ENCODE measurements at places on chromosomes 3 and 15.

- no peak for DNase-seq
These were observed 246.5 kb upstream of the PEX5L start for GRCh38 chr3:180283251-180283650.

DNA sequence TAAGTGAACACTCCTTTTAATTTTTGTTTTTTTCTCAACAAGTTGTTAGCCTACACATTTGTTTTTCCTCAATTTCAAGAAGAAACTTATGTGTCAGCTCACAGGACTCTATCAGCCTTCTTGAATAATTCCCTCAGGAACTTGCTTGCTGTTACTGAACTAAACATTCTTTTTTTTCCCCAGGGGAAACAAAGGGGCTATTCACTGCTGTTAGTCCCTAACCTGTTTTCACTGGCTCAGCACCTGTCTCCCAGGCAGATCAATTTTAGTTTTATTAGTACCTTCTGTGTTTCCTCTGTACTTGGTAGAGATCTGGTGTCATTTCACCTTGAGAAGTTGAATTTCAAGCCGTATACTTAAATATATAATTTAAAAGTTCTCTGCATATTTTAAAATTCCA lies 644.6 kb downstream of the CADM2 start:
- DNase-seq: no peak

DNA sequence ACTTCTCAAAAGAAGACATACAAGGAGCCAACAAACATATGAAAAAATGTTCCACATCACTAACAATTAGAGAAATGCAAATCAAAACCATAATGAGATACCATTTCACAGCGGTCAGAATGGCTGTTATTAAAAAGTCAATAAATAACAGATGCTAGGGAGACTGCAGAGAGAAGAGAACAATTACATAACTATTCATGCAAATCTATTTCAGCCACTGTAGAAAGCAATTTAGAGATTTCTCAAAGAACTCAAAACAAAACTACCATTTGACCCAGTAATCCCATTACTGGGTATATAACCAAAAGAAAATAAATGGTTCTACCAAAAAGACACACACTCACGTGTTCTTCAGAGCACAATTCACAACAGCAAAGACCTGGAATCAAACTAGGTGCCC lies 116.3 kb downstream of the VPS13C start:
- peak; percentile 1 for DNase-seq

DNA sequence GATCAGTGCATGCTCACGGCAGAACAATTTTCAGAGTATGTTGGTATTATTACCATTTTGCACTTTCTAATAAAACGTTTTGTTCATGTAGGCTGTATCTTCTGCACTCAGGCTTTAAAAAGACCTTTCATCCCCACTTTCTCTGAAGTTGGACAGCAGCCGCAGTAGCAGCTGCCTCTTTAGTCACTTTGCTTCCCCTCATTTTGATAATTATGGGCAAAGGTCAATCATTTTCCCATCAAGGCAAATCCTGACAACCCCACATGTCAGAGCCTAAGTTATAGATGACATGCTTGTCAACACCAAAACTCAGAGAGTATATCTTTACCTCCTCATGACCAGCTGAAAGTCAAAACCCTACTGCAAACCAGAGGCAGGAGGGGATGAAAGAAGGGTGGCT lies 99.7 kb downstream of the ROBO2 start:
- no peak for DNase-seq

GRCh38 chr3:46096781-46097180 lies 69.5 kb upstream of the XCR1 start:
- no peak for DNase-seq

DNA sequence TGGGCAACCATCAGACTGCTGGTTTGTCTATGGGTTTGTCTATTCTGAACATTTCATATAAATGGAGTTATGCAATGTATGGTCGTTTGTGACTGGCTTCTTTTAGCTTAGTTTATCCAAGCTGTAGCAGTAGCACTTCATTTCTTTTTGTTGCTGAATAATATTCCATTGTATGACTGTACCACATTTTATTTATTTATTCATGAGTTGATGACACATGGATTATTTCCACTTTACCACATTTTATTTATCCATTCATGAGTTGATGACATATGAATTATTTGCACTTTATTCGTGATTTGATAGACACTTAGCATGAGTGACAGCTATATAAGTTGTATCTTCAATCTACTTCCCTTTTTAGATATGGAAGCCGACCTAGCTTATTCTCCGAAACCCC lies 70.0 kb downstream of the IQGAP1 start:
- DNase-seq: no peak

GRCh38 chr3:64741341-64741740 lies 53.5 kb upstream of the ADAMTS9 start:
- peak; percentile 21 for DNase-seq

DNA sequence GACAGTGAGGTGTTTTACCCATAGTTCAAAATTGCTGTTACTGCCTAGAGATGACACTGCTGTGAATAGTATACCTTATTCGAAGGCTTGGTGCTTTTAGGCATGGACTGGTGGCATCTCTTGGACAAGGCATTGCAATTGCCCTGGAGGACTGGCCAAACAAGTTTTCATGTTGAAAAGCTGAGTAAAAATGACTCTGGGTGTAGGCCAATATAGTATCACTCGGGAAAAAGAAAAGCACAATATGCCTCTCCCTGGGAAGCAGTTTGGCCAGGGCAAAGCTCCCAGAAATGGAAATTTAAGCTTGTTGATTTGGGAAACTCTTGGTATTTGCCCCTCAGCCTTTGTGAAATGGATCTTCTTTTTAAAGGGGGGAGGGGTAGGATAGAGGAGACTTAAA lies 54.8 kb downstream of the ZNF609 start:
- DNase-seq: no peak

GRCh38 chr3:195571361-195571760 lies 12.4 kb downstream of the APOD start:
- no peak for DNase-seq
